ENCODE measurements at places on chromosomes 12 and 14.

- DNase-seq: no peak
Measured at GRCh38 chr14:96079066-96079465, 39.9 kb downstream of the C14orf132 start.

- no peak for DNase-seq
Measured at GRCh38 chr12:67193704-67194103, 75.5 kb upstream of the CAND1 start.

DNA sequence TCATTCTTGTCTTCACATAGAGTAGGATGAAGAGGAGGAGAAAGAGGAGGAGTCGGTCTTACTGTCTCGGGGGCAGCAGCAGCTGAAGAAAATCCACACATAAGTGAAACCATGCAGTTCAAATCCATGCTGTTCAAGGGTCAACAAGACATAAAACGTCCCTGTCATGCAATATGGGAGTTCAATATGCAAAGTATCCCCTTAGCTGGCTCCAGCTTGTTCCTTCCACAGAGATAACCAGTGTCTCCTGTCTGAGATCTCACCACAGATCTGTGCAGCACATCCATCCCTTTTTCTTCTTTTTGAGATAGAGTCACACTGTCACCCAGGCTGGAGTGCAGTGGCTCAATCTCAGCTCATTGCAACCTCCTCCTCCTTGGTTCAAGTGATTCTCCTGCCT is 357.5 kb downstream of the GALC start:
- no peak for DNase-seq

GRCh38 chr12:24066865-24067264 is 117.4 kb upstream of the SOX5 start:
- DNase-seq: no peak

DNA sequence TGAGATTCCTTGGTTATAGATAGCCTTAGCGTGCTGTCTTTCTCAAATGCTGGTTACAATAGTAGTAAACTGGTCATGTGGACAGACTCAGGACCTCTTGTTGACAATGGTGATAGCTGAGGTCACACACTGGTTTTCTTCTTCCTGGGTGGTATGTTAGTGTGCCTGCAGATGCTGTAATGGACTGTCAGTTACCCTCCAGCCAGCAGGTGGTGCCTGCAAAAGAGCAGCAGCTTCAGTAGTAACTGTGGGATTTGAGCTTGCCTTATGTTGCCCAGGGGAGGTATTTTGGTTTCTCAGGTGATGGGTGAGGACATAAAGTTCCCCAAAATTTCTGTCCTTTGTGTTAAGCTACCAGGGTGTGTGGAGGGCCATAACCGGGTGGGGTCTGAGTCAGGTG is 33.7 kb upstream of the SCAF11 start:
- DNase-seq: no peak

DNA sequence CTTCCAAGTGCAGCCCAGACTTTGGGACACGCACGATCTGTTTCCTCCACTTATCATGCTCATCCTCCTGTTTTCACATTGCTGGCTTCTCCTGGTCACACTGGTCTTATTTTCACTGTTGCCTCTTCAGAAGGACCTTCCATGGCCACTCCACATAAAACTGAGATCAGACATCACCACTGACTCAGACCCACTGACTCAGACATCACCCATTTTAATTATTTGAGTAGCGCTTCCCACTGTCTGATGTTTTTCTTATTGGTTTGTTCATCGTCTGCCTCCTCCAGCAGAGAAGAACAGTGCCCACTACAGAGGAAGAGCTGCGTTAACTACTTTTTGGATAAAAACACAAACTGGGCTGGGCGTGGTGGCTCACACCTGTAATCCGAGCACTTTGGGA is 270.5 kb upstream of the PWP1 start:
- no peak for DNase-seq

DNA sequence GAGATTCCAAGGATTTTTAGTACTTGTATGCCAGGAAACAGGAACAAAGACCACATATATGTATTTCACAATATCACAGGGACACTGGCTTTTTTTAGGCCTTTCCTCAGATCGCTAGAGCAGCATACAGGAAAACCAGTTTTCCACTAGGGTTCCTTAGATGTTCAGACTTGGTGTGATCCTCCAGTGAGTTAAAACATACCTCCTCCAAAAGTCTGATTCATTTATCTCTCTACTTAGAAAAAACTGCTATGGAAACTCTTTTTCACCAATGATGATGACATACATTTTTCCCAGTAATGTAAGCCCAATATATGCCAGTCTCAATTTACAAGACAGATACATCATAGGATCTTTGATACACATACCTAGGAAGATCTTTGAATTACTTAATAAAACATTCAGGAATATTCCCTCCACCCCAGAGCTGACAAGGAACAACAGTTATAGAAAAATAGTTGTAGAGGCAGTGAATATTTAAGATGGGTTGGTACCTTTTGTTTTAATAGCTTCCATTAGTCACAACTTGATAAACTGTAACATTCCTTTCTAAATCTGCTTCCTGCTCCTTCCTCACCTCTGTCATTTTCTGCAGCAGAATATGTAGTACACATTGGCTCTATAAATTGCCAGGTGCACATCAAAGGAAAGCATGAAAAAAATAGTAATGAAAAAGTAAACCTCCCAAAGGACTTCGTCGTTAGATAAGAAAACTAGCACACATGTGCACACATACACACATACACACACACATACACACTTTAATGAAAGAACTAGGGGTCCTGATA is 27.5 kb downstream of the BCAT1 start:
- no peak for DNase-seq

- DNase-seq: no peak
Measured at GRCh38 chr12:124130691-124131591, 157.9 kb downstream of the ZNF664 start.

- no peak for DNase-seq
Measured at GRCh38 chr12:72673853-72674252, 401.7 kb downstream of the TRHDE start.

DNA sequence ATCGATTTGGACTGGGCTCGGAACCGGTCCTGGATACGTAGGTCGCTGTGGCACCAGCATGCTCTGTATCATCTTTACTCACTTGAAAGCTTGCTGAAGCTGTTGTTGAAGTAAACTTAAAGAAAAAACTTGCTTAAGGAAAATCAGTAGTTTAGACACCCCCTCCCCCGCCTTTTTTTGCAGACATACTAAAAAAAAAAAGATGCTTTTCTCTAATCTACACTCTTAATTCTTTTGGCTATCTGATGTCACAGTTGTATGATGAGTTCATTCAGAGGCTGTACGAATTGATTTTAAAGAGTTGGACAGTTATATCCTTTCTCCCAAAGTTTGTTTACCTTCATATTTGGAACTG is 865 bp downstream of the FRS2 start:
- no peak for DNase-seq

DNA sequence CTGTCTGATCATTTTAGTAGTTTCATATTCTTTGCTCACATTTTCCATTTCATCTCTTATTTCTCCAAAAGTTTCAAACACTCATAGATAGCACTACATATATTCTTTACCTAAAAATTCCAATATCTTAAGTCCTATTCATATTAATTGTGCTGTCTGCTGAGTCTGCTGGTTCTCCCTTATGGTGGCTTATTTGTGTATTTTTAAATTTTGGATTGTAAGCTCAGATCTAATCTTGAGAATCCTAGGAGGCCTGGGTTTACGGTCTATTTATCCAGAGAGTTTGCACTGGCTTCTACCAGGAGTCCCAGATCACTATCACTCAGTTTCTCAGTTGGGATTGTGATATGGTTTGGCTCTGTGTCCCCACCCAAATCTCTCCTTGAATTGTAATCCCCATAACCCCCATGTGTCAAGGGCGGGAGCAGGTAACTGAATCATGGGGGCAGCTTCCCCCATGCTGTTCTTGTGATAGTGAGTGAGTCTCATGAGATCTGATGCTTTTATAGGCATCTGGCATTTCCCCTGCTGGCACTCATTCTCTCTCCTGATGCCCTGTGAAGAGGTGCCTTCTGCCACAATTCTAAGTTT is 10.2 kb downstream of the NT5DC3 start:
- DNase-seq: no peak

DNA sequence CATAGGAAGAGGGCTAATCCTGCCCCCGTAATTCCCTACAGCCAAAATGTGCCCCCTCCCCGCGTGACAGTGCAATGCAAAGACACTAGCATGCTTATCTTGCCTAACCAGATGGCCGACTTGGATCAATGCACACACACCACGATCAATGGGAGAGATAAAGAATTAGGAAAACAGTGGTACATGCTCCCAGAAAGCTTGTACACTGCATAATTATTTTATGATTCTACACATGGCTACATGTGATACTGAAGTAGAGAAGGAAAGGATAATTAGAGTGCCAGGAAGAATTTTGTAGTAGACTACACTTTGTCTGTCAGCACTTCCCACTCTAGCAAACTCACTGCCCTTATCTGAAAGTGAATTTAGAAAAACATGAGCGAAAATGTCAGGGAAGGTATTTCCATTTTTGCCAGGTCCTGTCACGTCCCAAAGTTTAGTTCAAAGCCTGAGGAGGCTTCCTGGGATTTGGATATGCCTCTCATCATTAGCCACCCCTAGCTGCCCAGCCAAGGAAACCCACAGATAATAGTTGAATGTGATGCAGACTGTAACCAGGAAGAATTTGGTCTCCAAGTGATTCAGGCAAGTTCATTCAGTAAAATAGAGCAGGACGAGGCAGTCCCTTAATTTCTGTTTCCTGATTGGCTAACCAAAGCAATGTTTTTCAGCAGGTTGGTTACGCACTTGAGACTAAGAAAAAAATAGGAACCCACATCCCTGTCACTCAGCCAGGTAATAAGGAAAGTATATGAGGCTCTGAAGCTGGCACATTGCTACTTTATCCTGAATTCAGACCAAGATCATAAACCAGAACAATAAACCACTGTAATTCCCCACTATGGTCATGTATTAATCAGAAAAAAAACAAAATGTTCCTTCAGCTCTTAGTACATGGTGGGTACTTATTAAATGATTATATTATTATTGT is 199.6 kb upstream of the OTX2 start:
- no peak for DNase-seq

DNA sequence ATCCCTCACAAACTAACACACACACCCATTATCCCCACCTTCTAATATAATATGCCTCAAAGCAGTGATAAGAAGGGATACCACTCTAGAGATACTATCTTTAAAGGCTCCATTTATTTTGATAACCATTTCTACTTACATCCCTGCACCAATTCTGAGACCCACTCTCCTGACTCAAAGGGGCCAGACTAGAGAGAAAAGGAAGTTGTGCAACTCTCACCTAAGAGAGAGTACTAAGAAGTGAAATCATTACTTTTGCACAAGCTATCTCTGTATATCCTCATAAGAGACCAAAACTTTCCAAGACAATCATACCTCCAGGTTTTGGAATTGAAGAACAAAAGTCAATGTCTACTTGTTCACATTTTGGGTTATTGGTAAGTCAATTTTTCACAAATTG is 45.4 kb upstream of the USP15 start:
- DNase-seq: no peak

GRCh38 chr14:93538413-93538812 is 107.7 kb downstream of the UNC79 start:
- DNase-seq: no peak

DNA sequence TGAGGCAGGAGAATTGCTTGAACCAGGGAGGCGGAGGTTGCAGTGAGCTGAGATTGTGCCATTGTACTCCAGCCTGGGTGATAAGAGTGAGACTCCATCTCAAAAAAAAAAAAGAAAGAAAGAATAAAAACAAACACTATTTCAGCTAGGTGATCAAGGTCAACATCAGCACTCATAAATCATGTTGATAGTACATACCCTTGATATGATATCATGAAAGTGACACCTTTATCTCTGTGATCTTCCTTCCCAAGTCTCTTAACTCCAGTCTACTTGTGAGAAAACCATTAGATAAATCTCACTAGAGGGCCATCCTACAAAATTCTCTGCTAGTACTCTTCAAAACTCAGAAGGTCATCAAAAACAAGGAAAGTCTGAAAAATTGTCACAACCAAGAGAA is 44.2 kb upstream of the PTGR2 start:
- no peak for DNase-seq

- DNase-seq: no peak
Measured at GRCh38 chr12:4421590-4422031, 24.0 kb downstream of the FGF6 start.

DNA sequence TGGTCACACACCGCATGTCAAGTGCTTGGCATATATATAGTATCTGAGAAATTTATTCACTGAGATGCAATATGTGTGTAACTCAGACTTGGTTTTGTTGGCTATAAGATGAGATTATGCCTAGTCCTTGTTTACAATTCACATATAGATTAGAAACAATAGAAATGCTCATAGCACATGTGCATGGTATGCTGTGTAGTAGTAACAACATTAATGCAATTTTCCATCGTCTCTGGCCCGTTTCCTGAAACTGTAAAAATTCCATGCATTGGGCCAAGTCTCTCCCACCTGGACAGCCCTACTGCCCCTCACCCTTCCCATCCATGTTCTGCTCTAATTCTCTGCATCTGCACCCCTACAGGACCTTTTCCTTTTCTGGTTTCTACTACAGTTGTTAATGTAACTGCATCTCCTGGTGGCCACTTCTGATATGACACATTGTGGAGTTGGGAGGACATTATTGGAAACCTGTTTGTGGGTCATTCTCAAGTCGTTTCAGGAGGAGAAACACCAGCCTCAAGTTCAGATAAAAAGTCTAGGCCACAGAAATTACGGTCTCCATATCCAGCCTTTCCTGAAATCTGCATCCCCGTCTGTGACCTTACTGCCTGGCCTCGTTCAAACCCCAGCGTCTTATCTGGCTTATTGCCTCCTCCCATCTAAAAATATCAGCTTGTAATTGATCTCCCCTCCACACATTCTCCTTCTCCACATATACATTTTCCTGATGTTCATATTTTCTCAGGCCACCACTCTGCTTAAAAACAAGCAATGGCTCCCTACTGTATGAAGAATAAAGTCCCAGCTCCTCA is 37.5 kb downstream of the EMP1 start:
- no peak for DNase-seq

- no peak for DNase-seq
Measured at GRCh38 chr12:75366629-75367028, 24.3 kb upstream of the GLIPR1L2 start.

- no peak for DNase-seq
Measured at GRCh38 chr12:69566603-69567002, 18.7 kb upstream of the CCT2 start.

- DNase-seq: no peak
Measured at GRCh38 chr12:90124914-90125313, 416.3 kb upstream of the ATP2B1 start.

DNA sequence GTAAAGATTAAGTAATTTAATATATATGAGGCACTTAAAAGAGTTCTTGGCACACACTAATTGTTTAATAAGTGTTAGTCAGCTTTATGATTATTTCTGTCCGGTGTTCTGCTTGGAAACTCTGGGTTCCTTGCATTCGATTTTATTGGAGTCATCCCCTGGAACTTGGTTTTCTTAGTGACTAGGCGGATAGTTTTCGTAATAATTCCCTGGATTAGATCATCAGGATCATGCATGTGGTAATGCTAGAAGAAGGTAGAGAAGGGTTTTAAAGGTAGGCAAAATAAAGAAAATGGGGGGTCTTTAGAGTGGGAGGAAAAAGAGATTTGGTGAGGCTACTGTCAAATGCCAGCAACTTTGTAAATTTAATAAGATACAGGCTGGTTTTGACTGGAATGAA is 88.4 kb downstream of the MYF5 start:
- DNase-seq: no peak

Data from activated T-cell treated with anti-CD3 and anti-CD28 coated beads, Interleukin-2, amount 50 U/mL, for 24 hours (primary cell).